ENCODE measurements at places on chromosomes 11 and 22.
A peak's percentile ranks its signal among the peaks of the same experiment; 100 is the strongest.

DNA sequence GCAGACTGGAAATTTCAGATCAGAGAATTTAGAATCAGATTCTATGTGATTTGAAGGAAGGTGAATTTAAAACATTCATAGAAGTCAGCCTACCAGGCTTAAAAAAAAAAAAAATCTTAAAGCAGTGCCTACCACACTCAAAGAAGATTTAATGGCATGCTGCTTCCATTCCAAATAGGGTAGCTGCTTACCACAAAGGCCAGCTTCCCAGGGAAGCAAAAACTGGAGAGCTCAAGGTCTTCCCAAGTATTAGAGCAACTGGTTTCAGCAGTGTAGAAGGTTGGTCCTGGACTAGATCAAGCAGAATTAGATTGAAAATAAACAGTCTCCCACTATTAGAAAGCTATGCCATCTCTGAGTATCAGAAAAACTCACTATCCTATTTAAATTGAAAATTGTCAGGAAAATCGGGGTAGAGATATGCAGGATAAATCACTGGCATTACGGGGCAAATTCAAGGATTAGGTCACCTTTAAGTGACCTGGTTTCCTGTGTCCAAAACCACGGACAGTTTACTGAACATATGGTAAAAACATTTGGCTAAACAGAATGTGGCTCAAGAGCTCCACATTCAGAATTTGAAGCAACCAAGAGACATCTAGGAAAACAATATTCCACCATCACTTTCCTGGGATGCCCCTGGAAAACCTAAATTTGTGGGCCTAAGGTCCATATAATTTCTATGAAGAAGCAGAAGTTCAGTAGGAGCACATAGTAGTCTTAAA, 1.3 kb downstream of the C11orf42 start:
- no peak for DNase-seq

- DNase-seq: no peak
Observed at GRCh38 chr22:19080853-19081252, 41.4 kb downstream of the DGCR2 start.

GRCh38 chr22:39634530-39635405, 64.2 kb downstream of the CACNA1I start:
- DNase-seq: peak; percentile 79

DNA sequence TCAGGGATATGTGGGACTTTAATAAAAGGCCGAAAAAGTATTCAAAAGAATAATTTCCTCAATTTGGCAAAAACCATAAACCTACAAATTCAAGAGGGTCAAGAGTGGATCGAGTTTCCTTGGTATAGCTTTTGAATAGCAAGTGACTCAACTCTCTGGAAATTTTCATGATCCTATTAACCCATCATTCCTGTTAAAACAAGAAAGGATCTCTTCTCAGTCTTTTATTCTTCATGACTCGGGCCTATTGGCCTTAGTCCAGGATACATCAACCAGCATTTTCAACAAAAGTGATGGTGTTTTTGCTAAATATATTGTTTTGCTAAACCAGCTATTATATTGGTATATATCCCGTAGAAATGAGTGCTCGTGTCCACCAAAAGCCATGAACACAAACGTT, 110.3 kb downstream of the ATXN10 start:
- no peak for DNase-seq

DNA sequence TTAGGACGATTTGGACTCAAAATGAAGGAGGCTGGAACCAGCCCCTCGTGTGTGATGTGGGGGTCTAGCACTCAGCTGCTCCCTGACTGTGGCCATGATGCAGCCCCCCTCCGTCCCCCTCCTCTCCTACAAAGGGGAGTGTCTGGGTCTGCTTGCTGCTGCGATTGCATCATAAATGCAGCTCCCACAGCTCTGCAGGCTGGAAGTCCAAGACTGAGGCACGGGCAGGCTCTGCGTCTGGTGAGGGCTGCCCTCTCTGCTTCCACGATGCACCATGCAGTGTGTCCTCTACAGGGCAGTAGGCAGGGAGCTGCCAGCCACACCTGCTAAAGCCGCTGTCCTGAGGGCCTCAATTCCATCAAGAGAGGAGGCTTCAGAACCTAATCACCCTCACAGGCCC, 432.1 kb downstream of the BRD1 start:
- DNase-seq: no peak

GRCh38 chr22:20582520-20583361, 75.3 kb downstream of the MED15 start:
- no peak for DNase-seq

GRCh38 chr11:131991606-131992005, 621.2 kb downstream of the NTM start:
- no peak for DNase-seq

DNA sequence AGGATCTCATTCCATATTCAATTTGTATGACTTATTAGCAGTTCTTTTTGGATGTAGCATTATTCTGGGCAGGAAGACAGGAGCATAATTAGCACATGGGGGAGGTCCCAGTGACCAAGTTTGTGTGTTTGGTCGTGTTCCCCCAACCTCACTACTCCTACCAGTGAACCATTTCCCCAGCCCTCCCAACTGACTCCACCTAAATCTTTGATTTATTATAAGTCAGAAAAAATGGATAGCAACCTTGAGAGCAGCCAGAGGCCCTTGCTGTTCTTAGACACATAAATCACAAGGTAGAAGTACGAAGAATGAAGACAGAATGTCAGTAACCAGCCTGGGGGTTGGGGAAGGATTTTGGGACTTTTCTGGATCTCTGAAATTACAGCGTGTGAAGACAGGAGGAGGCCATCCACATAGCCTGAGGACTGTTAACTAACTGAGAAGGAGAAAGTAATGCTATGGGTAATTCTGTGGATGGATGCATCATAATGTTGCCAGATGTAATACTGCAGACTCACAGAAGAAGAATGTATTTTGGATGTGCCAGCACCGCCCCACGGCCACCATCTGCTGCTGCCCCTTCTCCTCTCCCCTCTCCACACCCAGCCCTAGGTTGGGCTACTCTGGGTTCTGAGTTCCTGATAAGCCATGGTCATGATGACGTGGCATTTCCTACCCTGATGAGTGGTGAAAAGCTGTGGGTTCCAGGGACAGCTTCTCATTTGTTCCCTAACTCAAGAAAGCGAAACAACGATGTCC, 124.3 kb upstream of the TTC12 start:
- DNase-seq: peak; percentile 49

DNA sequence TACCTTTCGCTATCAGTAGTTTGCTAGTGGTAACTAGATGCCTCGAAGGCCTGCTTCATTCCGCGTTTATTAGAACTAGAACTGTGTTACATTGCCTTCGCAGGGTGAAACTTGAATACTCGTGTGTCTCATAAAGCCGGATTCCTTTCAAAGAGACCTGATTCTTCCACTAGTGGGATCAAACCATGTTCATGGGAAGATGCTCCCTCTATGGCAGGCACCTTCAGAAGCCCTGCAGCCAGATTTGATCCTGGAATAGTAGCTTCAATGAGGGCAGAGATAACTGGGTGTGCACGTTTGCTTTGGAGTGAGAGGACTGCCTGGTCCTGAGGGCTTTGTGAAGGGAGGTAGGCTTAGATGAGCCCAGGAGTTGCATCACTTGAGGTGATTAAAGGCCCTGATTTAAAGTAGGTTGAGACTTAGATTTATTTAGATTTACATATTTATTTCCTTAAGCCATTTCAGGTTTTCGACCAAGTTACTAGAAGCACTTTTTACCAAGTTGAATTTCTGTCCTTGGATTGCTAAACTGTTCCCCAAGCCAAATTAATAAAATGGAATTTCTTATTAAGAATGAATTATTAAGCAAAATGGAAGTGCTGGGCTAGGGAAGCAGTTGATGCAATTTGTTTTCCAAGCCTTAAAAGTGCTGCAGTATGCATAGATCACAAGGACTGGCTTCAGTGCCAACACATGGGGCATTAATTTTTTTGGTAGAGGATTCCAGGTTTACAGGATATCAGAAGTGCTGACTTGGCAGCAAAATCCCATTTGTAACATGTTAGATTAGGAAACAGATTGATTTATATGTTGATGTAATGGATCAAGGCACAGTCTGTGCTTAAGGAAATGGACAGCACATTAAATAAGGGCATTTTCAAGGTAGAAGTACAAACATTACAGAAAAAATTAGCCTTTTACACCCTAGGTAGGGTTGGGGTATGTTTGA, 32.9 kb downstream of the APLP2 start:
- DNase-seq: no peak

- DNase-seq: peak; percentile 81
Observed at GRCh38 chr11:132874638-132875037, 657.7 kb downstream of the OPCML start.

- DNase-seq: no peak
Observed at GRCh38 chr11:39806652-39807051, 1652.8 kb downstream of the LRRC4C start.

GRCh38 chr11:30255637-30256036, 24.8 kb downstream of the FSHB start:
- DNase-seq: no peak

GRCh38 chr11:109424901-109425300, 2.9 kb downstream of the C11orf87 start:
- DNase-seq: no peak

- DNase-seq: no peak
Observed at GRCh38 chr11:9757809-9758636, 94.1 kb downstream of the SWAP70 start.

DNA sequence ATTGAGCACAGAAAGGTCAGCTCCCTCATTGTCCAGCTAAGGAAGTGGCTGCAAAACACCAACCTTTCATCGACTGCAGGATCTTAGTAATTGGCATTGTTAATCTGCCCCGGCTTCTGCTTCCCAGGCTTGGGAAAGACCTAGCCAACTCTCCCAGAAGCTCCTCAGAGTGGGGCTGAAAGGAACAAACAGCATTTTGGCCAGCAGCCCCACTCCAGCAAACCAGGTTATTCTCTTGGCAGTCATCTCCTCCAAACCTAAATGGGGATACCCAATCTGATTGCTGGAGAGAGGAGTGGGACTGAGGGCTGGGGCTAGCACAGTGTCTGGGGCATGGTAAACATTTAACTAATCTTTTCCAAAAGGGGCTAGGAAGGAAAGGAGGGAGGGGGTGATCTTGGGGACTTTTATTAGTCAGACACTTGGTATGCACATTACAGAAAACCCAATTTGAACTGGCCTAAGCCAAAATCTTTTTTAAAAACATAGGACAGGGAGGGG, 294.4 kb downstream of the MN1 start:
- no peak for DNase-seq

DNA sequence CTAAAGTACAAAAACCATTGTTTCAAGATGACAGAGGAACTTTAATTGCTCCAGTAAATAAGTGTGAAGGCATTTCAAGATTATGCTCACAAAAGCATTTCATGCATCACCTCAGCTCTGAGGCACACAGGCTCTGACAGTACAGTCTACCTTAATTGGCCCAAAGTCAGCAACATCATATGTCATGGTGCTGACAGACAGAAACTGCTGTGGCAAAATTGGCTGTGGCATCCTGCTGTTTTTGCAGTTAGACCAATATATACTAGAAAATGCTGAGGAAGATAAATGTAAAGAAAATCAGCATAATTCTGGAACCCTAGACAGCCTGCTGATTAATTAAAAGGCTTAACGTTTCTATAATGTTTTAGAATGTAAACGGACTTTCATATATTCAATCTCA, 34.9 kb upstream of the PPP2R1B start:
- DNase-seq: no peak

DNA sequence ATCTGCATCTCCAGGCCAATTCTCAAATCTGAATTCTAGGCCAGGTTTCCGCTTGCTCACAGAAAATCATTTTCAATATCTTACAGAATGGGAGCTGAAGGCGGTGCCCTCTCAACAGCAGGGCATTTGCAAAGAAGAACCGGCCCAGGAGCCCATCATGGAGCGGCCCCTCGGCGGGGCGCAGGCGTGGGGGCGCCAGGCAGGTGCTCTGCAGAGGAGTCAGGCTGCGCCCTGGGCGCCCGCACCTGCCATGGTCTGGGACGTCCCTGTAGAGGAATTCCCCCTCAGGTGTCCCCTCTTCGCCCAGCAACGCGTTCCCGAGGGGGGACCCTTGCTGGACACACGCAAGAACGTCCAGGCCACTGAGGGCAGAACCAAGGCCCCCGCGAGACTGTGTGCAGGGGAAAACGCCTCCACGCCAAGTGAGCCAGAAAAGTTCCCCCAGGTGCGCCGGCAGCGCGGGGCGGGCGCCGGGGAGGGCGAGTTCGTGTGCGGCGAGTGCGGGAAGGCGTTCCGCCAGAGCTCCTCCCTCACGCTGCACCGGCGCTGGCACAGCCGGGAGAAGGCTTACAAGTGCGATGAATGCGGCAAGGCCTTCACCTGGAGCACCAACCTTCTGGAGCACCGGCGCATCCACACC, 11.5 kb downstream of the ZNF74 start:
- no peak for DNase-seq

DNA sequence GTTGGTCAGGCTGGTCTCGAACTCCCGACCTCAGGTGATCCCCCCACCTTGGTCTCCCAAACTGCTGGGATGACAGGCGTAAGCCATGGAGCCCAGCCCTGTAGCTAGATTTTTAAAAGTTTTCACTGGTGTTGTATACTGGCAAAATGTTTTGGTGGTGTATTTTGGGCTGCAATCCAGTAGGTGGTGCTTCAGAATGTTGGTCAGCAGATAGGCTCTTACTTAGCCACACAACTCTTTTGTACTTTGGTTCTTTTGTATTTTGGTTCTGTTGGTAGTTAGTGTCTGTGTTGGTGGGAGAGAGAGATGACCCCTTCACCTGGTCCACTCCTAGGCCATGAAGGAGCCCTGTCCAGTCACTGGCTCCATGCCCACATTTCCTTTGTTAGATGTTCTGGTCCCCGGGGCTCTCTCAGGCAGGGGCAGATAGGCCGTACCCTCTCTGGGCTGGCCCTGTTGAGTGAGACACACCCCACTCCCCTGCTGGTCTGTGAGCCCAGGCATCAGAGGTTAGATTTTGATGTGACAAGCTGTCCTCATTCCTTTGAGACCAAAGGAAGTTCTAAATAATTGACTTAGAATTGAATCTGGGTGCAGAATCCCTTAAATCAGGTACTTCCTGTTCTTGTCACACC, 123.8 kb downstream of the DDX10 start:
- DNase-seq: peak; percentile 19

Measured in astrocyte of the cerebellum (primary cell).